Thyroid gland (tissue), 4 donors: ENCODE measurements at places on chromosomes 1 and 21. TPM values are rescaled to one million over a fixed set of nuclear protein-coding genes. Genes with fewer than 3 reads are reported as not detected.

GOLT1A gene
- total RNA-seq = not detected

KCNJ15 gene
- 71.2 TPM for total RNA-seq

CD5L gene
- total RNA-seq = not detected

DNA sequence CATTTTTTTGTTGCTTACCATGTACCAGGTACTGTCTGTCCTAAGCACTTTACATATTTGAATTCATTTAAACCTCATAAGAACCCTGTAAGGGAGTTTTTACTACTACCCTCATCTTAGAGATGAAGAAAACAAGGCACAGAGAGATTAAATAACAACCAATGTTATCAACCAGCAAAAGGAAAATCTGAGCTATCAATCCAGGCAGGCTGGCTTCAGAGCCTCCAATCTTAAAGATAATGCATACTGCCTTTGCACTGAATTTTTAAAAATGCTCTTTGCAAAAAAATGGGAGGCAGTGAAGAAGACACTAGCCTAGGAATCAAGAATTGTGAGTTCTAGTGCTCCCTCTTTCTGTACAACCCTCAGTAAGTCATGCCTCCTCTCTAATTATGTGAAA, 18.7 kb downstream of the NDC1 start:
- DNase-seq = no peak
- H3K4me1 ChIP-seq = no peaks in the 10 kb centered on the region
- H3K27me3 ChIP-seq = no peaks in the 10 kb centered on the region
- no peaks in the 10 kb centered on the region for H3K36me3 ChIP-seq
- no peak overlapping the region for H3K27ac ChIP-seq

DNA sequence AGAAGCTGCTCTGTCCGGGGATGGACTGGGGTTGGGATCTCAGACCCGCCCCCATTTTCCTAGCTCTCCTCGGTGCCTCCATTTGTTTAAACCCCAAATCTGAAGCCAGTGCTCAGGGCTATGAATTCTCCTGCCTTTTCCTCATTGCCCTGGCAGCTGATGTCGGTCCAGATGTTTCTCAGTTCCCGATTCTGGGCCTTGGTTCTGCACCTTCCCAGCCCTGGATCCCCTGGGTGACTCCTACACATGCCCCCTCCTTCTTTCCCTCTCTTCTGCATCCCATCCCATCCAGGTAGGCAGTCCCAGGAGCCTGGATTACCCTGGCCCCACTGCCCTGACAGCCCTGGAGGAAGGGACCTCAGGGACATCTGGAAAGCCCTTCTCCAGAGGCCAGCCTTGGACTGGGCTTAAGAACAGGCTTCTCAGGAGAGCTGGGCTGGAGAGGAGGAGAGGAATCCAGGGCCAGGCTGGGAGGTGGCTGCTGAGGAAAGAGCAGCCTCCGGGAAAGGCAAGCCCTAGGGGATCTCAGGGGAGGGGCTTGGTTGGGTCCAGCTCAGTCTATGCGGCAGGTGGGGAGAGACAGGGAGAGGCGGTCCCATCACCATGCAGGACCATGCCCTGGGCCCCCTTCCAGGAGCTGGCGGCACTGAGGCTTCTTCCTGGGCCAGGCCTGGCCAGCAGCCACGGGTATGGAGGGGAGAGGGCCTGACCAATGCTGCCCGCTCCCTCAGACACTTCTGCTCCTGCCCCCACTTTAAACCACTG, 6.8 kb upstream of the EPS8L3 start:
- H3K4me3 ChIP-seq = no peak overlapping the region
- no peak overlapping the region for H3K27ac ChIP-seq
- no peaks in the 10 kb centered on the region for H3K27me3 ChIP-seq

- peaks cover 19% of the 10 kb centered on the region for H3K4me1 ChIP-seq
- H3K27me3 ChIP-seq = no peaks in the 10 kb centered on the region
- no peak overlapping the region for H3K27ac ChIP-seq
- DNase-seq = no peak
- no peak overlapping the region for H3K4me3 ChIP-seq
These were observed 52.0 kb downstream of the FOXJ3 start for GRCh38 chr1:42282867-42283583.

DNA sequence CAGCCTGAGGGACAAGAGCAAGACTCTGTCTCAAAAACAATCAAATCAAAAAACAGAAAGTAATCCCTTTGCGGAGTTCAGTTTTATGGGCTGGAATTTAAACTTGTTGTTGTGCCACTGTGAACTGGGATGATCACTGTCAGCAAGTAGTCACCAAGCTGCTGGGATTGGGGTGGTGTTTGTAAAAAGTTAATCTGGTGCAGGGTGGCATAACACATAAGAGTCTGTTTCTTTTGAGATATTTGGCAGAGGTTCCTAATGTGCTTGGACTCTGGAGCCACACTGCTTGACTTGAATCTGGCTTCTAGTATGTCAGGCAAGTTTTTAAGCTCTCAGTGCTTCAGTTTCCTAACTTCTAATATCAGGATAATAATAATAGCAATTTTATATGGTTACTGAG, 6.6 kb downstream of the CLIC4 start:
- no peak overlapping the region for H3K27ac ChIP-seq
- H3K36me3 ChIP-seq = no peaks in the 10 kb centered on the region
- DNase-seq = no peak
- H3K4me1 ChIP-seq = peaks cover 22% of the 10 kb centered on the region
- no peaks in the 10 kb centered on the region for H3K27me3 ChIP-seq
- H3K4me3 ChIP-seq = no peak overlapping the region

DNA sequence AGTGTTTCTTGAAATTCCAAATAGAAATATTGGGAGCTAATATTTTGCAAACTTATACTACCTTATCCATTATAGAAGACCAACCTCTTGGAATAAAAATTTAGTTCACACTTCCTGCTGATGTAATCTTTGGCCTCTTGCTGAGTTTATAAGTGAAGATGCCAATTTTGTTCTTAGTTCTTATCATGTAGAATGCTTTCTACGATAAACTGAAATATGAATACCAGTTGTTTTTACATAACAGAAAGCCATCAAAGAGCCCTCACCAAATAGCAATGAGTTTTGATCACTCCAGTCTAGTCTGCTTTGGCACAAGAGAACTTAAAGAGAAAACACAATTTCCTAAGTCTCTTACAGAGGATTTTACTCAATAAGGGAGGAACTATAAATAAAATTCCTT, 89.5 kb downstream of the DENND1B start:
- H3K27me3 ChIP-seq = no peaks in the 10 kb centered on the region
- DNase-seq = no peak
- no peaks in the 10 kb centered on the region for H3K36me3 ChIP-seq
- no peaks in the 10 kb centered on the region for H3K4me1 ChIP-seq
- no peak overlapping the region for H3K4me3 ChIP-seq

DNA sequence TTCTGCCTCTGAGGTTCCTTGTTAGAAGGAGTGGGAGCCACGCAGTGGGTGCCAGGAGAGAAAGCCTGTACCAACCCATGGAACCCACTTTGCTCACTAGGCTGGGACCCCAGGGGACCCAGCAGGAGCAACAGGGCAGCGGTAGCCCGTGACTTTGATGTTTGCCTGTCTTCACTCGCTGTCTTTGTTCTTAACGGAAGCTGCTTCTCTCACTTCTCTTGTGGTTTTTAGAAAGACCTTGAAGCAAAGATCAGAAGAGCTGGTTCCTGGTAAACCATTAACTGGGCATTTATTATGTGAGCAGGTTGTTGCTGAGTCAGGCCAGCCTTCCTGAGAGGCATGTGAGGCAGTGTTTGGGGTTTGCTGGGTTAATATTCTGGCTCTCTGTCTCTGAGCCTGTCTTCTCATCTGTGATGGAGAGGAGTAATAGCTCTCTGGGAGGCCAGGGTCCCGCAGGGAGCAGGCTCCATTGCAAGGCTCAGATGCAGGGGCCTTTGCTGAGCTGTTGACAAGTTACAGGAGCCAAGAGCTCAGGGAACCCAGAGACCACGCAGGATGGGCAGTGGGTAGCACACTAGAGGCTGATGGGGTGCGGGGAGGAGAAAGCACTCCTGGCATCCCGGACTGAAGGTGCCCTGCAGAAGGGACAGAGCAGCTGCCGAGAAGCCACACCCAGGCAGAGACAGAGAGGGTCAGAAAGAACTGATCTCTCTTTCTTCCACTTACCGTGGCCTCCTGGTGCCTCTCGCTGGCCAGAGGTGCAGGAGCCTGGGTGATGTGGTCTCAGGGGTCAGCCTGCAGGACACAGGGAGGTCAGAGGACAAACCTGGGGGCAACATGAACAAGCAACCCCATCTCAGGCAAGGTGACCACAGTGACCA, 367.5 kb upstream of the C1orf174 start:
- no peaks in the 10 kb centered on the region for H3K4me1 ChIP-seq
- DNase-seq = no peak
- no peaks in the 10 kb centered on the region for H3K27me3 ChIP-seq
- no peak overlapping the region for H3K27ac ChIP-seq
